ENCODE measurements at places on chromosomes 13 and 19. TPM values are rescaled to one million over a fixed set of nuclear protein-coding genes. Genes with fewer than 3 reads are reported as not detected.

ZFR2 gene
- not detected for total RNA-seq

- peak; percentile 97 for DNase-seq
Measured at GRCh38 chr19:13986348-13986904, 19.7 kb downstream of the RFX1 start.

DNA sequence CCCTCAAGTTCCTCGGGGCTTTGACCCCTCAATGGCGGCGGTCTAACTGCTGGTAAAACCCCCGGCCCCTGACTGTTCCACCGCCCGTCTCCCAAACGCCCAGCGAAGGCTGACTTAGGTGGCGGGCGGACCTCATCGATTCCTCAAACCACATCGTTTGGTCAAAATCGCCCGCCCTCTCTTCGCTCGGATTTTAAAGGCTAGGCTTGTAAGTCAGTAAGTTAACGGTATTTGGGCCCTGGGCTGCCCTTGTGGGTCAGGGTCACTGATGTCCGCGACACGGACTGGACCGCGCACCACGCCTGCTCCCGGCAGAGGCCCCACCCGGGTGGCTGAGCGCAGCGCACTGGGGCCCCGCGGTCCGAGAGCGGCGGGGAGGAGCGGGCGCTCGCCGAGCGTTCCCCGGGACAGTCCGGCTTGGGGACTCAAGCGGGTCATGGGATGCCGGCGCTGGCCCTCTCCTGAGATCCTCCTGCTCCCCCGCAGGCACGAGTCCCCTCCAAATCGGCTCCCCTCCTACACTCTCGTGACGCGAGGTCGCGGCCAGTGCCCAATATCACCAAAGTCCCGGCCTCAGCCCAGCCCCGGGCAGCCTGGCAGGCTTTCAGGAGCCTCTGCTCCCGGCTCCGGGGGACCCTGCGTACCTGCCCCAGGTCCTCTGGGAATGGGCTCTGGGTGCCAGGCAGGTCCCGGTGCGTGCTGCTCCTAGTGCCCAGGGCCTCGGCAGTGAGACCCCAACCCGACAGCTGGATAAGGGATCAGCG is 1.0 kb downstream of the FLT1 start:
- DNase-seq = no peak

MAP2K7 gene
- total RNA-seq = 22.2 TPM

- DNase-seq = no peak
Measured at GRCh38 chr19:29285878-29286277, 72.9 kb upstream of the UQCRFS1 start.

DNA sequence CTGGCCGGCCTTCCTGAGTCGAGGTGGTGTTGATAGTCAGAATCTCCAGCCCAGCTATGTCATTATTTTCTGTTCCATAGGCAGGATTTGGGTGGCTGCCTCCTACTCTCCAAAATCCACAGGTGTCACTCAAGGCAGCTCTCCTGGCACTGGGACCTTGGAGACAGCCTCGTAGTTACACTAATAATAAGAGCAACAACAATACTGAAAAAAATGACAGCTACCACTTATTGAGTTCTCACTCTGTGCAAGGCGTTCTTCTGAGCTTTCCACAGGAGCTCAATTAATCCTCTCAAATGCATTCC is 12.2 kb upstream of the KLK12 start:
- no peak for DNase-seq

DNA sequence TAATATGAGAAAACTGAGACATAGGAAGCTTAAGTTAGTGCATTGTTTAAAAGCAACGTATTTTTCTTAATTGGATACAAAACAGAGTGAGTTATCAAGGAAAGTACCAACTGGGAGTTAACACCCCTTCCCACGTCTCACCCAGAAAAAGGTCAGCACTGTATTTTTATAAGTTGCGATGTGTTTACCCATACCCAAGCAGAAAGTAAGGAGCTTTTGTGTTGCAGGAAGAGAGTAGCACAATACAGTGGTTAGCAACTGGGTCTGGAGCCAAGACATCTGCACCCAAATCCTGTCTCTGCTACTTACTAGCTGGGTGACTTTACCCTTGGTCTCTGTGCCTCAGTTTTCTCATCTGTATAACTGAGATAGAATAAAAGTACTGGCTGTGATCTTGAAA is 34.3 kb downstream of the FAM216B start:
- no peak for DNase-seq

- DNase-seq = no peak
Measured at GRCh38 chr13:33394294-33394932, 108.9 kb upstream of the STARD13 start.

GGN gene
- 0.51 TPM for total RNA-seq

- no peak for DNase-seq
Measured at GRCh38 chr13:80955501-80955900, 614.6 kb upstream of the SPRY2 start.

FGF14 gene
- 6.6 TPM for total RNA-seq

DNA sequence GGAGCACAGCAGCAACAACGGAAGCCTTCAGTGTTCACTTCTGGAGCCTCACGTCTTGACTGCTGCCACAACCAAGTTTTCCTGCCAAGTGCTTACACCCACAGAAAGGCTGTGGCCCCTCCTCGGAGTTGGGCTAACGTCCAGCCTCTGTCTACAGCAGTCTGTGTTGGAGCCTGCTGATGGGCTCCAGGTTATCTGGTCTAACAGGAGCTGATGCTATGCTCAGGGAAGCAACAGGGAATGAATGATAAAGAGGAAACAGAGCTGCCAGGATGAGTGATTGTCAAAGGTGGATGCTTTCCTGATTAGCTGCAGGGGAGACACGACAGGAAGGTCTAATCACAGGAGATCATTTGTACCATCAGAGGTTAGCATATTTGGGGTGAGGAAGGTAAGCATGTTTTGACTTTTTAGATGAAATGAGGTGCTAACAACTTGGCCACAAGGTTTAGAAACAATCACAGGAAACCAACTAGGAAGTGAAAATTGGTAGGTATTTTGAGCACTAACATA is 53.8 kb upstream of the RCBTB2 start:
- no peak for DNase-seq

DNA sequence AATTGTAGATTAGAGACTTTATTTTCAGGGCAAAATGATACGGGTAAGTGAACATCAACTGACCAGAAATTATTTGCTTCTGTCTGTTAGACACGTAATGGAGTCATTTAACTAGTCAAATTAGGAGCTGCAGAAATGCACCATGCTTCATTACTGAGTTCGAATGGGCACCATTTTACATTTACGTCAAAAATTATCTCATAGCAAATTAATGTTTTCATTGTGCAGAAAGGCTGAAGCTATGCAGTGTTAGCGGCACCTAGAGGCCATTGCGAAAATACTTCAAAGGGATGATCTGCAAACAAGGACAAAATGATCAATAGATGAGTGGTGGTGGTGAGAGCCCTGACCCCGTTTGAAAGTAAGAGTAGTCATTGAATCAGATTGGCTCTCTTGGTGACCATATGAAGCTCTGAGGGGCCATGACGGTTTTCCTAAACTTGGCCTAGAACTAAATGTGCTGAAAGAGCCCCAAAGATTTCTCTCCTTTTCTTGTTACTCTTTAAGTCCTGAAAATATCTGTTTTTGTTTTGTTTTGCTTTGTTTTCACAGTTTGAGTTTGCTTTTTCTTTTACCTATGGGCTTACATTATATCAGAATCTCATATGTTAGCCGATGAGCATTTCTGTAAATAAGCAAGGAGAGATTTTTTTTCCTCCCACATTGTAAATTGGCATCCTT is 277.9 kb downstream of the ZNF536 start:
- DNase-seq = no peak

DNA sequence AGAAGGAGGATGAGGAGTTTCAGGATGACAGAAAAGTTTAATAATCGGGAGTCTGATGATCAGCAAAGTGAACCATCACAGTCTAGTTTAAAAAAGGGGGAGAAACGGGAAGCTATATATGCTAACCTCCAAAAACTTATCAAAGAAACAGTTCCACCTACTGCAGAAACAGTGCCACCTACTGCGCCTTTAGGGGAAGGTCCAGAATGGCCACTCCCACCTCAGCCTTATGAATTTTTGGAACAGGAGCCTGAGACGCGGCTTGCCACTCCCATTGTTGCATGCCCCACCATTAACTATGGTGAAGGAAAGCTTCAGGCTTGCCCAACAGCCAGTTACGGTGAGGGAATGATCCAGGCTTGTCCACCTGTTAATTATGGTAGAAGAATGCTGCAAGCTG is 929.0 kb downstream of the SLITRK6 start:
- no peak for DNase-seq

DNA sequence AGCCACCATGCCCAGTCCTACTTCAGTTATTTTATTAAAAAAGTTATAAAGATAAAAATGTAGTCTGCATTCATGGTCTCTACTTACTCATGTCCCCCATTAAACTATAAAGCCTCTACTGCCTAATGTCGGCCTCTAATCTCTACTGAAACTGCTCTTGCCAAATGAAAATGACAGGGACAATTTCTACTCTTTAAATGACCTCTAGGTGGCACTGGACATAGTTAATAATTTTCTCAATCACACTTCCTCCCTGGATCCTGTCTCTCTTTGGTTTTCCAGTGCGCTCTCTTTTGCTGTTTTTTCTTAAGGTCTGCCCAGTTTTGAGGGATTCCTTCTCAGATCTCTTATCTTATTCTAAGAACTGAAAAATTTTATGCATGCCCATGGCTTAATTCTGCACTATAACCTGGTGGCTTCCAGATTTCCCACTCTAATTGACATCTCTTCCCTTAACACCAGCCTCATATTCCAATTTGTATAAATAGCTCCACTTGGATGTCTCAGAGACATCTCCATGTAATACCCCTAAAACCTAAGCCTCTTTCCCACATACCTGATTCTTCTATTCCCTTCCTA is 54.3 kb downstream of the MTMR6 start:
- no peak for DNase-seq

GRCh38 chr19:49986354-49986753 is 25.4 kb upstream of the SIGLEC11 start:
- DNase-seq = no peak

GRCh38 chr19:21321996-21322395 is 7.2 kb downstream of the ZNF708 start:
- DNase-seq = no peak

DNA sequence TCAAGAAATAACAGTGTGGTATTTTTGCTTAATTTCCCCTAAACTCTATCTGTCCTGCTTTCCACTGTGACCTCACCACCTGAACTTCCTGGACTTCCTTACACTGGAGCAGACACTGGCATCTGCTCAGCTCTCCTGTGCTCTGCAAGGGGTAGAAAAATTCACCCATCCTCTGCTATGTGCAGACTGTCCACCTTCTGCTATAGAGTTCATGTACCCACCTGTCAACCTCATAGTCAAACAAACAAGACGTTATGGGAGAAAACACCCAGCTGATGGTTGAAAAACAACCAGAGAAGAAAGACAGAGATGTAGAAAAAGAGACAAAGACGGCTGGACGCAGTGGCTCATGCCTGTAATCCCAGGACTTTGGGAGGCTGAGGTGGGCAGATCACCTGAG is 12.2 kb downstream of the LAIR1 start:
- DNase-seq = peak; percentile 17

- no peak for DNase-seq
Measured at GRCh38 chr13:44300895-44301638, 72.6 kb upstream of the SERP2 start.

C1QTNF9 gene
- 0.95 TPM for total RNA-seq

GRCh38 chr13:45695198-45695730 is 6.9 kb upstream of the CBY2 start:
- no peak for DNase-seq

- no peak for DNase-seq
Measured at GRCh38 chr19:49884760-49885159, 7.3 kb downstream of the TBC1D17 start.

ASF1B gene
- 0.33 TPM for total RNA-seq

- no peak for DNase-seq
Measured at GRCh38 chr13:27968316-27969081, 616 bp downstream of the CDX2 start.

ETV2 gene
- 0.74 TPM for total RNA-seq

DNA sequence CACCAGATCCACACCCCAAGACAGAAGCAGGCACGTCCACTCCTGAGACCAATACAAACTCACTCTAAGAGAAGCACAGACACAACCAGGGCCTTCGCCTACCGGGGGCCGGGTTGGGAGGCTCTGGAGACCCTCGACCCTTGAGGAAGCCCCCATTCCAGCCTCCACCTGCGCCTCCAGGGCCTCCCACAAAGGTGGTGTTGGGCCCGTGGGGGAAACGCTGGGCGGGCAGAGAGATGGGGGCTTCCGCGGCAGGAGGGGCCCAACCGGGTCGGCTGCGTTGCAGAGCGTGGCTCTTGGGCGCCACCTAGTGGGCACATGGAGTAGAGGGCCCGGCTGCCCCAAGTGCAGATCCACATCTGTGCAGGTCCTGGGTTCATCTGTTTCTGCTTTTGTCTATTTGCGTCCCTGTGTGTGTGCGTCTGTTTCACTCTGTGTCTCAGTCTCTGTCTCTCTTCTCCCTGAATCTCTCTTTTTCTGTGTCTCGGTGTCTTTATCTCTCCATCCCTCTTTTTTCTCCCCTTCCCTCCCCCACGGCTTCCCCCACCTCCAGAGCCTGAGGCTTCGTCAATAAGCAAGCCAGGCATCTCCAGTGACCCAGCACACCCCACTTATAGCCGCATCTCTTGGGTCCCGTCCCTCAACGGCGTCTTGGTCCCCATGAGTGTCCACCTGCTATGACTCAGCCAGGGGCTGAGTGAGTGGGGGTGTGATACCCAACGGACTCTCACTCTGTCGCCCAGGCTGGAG is 10.5 kb upstream of the TINCR start:
- peak; percentile 89 for DNase-seq

- DNase-seq = no peak
Measured at GRCh38 chr19:47757617-47758442, 12.5 kb downstream of the NOP53 start.

IL11 gene
- total RNA-seq = not detected

DNA sequence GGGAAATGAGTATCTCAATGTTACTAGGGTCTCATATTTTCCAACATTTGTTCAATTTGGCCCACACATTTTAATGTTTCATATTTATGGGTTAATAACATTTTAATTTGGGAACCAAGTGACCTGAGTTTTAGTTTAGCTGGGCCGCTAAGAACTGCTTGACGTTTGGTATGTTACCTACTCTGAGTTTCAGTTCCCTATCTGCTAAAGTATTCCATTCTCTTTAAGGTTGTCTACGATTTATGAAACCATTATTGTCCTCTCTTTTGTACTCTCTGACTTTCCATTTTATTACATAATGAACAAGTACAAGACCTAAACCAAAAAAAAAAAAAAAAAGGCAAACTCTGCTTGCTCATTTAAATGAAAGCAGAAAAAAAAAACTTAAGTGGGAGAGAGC is 89.9 kb downstream of the FGF14 start:
- no peak for DNase-seq

- DNase-seq = no peak
Measured at GRCh38 chr13:33761740-33762139, 56.2 kb upstream of the RFC3 start.

DNA sequence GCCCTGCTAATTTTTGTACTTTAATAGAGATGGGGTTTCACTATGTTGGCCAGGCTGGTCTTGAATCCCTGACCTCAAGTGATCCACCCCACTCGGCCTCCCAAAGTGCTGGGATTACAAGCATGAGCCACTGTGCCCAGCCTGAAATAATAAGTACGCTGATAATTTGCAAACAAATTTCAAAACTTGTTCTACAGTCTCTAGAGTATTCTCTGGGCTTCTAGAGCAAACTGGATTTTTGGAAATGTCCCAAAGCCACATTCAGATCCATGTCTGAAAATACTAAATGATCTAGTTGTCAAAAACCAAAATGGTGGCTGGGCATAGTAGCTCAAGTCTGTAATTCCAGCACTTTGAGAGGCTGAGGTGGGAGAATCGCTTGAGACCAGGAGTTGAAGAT is 39.9 kb upstream of the PSPC1 start:
- DNase-seq = no peak

CEACAM16 gene
- not detected for total RNA-seq

- DNase-seq = no peak
Measured at GRCh38 chr13:45696610-45697226, 5.4 kb upstream of the CBY2 start.

GRCh38 chr13:59374691-59375090 is 789.0 kb downstream of the DIAPH3 start:
- no peak for DNase-seq

All from posterior vena cava (tissue), 2 donors.